ENCODE measurements at places on chromosomes 4 and X.

DNA sequence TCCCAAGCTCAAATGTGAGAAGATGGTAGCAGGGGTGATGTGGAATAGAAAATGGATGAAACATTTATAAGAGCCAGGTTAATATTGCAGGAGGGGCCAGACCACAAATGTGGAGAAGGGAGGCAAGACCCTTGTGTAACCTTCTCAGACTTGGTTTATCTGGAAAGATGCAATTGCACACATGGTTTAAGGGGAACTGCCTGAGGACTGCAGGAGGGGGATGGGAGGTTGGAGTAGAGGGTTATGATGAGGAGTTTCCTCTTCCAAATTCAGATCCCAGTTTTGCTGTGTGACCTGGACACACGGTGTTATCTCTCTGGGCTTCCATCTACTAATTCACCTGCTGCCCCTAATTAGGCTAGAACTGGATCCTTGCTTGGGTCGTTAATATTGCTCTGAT, 46.1 kb downstream of the RAB40AL start:
- no peak for DNase-seq

DNA sequence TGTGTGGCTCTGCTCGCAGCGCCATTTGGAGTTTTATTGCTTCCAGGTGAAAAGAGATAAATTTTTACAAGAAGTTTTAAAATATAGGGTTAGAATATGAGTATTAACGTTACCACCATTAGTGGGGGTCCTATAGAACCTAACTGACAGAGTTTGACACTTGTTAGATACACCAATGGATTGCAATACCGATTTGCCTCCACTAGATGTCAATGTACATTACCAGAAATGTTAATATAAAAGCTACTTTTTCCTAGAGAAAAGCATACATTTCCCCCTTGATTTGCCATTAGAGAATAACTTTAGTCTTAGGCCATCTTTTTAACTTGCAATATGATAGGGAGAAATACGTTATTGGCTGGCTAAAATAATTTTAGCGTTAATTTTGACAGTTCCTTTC, 108.4 kb downstream of the LINC00632 start:
- no peak for DNase-seq

DNA sequence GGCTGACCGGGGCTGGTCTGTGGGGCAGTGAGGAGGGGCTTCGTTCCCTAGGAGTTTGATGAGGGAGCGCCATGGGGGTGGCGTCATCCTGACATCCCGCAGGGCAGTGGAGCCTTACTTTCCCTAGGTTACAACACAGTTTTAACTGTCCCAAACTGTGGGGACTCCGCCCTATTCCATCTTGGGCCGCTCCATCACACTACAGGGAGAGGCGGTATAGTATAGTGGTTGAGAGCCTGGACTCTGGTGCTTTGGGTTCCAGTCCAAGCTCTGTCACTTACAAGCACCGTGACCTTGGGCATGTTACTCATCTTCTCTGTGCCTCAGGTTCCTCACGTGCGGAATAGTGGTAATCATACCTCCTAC, 44.2 kb downstream of the ZNF185 start:
- no peak for DNase-seq

DNA sequence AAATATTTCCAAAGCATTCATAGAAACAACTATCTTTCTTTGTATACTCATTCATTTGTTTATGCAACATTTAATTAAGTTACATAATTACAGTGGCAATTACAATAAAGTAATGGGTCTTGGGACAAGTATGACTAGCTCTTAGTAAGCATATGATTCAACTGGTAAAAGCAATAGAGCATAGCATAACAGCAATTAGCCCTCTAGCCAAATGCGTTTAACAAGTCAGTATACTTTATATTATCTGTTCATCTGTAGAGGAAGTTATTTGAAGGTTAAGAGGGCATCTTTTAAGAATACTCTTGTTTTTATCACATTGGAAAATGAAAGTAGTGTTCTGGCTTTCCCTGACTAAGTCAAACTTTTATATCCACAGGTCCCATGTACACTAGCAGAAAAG, 198.1 kb upstream of the UGT8 start:
- no peak for DNase-seq

- DNase-seq = no peak
Observed at GRCh38 chrX:140507223-140507981, 2.5 kb upstream of the SOX3 start.

DNA sequence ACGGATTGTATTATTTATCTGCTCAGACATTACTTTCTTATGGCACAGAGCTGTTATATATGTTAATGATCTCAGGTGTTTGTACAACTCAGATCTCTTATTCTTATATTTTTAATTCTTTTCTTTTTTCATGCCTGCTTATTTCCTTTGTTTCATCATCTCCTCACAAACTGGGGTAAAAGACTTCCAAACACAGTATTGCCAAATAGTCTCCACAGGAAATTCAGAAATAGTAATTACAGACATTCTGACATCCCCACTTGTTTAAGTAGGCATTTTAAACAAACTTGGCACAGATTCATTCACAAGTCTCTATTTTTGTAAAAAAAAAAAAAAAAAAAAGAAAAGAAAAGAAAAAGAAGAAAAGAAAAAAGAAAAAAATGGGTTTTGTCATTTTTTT, 129.7 kb upstream of the USP38 start:
- DNase-seq = no peak

- DNase-seq = no peak
Observed at GRCh38 chr4:183154701-183155391, 55.8 kb downstream of the WWC2 start.

DNA sequence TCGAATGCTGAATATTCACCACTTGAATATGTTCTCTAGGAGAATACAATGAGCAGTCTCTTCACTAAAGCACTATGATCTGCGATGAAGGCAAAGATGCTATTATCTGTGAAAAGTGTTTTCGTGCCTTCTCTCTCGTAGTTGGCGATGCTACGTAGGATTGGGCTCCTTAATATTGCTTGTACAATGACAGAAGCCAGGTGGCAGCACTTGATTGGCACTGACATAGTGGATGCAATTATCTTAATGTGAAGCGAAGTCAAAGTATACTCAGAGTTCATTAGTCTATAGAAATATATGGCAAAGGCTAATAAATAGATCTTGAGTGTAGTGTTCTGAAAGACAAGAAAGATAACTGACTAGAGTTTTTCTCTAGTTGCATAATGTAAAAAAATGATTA, 1135.7 kb upstream of the AGA start:
- DNase-seq = no peak

DNA sequence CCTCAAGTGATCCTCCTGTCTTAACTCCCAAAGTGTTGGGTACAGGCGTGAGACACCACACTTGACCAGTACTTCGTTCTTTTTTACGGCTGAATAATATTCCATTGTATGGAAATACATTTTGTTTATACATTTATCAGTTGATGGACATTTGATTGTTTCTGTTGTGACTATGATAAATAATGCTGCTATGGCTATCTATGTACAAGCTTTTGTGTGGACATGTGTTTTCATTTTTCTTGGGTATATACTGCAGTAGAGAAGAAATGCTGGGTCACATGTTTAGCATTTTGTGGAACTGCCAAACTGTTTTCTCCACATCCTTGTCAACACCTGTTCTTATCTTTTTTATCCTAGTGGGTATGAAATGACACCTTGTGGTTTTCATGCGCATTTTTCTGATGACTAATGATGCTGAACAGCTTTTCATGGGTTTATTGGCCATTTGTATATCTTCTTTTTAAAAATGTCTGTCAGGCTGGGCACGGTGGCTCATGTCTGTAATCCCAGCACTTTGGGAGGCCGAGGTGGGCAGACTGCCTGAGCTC, 37.3 kb downstream of the SAT1 start:
- DNase-seq = no peak

DNA sequence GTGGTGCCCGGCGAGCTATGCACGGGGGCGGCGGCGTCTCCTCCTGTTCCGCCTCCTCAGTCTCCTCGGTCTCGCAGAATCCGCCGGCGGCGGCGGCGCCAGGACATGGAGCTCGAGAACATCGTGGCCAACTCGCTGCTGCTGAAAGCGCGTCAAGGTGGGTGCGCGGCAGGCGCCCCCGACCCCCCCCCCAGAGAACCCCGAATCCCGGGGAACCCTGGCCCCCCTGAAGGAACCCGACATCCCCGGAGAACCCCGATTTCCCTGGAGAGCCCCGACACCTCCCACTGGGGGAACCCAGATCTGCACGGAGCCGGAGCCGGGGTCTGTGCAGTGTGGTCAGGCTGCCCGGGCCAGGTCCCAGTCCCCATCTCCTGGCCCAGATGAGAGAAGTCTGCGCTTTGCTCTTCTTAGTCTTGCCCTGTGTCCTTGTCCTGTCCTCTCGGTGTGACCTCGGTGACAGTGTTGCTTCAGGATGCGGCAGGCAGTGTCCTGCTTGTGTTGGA, 648 bp downstream of the GRK4 start:
- DNase-seq = no peak

DNA sequence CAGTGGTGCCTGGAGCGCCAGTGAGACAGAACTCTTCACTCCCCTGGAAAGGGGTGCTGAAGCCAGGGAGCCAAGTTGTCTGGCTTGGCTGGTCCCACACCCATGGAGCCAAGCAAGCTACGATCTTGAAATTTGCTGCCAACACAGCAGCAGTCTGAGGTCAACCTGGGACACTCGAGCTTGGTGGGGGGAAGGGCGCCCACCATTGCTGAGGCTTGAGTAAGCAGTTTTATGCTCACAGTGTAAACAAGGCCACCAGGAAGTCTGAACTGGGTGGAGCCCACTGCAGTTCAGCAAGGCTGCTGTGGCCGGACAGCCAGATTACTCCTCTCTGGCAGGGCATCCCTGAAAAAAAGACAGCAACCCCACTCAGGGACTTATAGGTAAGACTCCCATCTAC, 149.5 kb downstream of the EDA2R start:
- DNase-seq = no peak

GRCh38 chr4:126223784-126224407, 909.1 kb downstream of the FAT4 start:
- DNase-seq = no peak

GRCh38 chr4:26113339-26113940, 199.4 kb downstream of the SMIM20 start:
- no peak for DNase-seq

DNA sequence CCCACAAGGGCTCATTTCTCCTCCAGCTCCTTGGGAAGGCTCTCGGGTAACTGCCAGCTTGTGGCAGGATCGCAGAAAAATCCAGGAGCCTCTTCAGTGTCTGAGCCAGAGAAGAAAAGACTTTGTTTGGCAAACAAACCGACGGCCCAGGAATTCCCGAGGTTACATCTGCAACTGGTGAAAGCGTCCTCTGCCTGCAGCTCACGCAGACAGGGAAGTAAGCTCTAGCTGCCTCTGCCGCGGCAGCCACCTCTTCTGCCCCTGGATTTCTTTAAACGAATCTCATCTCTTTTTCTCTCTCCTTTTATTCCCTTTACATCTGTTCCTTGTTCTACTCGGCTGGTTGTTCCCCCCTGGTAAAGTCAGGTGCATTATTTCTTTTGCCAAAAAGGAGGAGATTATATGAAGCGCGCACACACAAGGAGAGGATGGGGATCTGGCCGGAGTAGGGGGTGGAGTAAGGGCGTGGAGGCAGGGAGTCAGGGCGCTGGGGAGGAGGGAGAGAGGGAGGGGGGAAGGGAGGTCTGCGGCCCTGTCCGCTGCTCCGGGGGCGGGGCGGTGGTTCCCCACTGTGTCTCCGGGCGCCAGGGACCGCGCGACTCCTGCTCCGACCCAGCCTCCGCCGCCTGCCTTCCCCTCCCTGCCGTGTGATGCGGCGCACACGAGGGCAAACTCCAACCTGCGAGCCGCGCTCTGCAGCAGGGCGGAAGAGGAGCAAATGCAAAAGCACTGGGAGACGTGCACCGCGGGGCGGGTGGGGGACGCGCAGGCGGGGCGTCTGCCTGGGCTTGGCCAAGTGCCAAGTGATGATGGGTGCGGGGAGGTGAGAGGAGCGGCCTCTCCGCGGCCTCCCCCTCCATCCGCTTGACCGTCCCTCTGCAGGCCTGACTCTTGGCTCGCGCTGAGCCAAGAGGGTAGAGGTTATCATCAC, at the start of gene DCHS2:
Gene DCHS2 (minus strand): TSS at position 459 of the 931 bp plus-strand sequence. CDS start 444 bp downstream, at position 15.
- DNase-seq = no peak

DNA sequence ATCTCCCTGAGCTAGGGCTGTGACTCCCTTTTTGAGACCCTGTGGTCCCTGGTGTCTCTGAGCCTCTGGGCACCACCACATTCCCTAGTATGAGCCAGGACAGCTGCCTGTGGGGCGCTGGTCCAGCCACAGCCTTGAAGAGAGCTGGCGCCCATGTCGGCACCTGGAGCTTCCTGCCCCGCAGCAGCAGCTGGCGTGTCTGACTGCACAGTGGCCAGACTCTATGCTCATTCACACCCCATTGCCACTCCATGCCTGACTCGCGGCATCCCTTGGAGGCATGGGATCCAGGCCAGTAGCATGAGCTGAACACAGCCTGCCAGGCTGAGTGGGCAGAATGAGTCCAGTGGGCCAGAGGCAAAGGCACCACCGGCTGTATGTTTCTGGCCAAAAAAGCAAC, 8.3 kb upstream of the SPP1 start:
- no peak for DNase-seq

- no peak for DNase-seq
Observed at GRCh38 chrX:22110729-22111494, 78.8 kb downstream of the PHEX start.

DNA sequence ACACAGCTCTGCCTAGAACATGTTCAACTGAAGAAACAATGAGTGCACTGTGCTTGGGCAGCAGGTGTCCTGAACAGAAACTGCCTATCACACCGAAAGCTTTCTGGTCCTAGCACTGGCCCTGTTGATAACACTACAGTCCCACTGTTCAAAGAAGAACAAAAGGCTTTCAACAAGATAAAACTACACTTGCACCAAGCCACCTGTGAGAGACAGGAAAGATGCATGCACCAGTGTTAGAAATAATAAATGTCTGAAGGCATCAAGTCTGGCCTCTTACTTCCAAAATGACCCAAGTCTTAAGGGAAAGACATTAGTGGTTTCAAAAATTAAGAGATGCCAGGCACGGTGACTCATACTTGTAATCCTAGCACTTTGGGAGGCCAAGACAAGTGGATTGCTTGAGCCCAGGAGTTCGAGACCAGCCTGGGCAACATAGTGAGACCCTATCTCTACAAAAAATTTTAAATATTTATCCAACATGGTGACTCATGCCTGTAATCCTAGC, 68.7 kb downstream of the APBB2 start:
- no peak for DNase-seq

DNA sequence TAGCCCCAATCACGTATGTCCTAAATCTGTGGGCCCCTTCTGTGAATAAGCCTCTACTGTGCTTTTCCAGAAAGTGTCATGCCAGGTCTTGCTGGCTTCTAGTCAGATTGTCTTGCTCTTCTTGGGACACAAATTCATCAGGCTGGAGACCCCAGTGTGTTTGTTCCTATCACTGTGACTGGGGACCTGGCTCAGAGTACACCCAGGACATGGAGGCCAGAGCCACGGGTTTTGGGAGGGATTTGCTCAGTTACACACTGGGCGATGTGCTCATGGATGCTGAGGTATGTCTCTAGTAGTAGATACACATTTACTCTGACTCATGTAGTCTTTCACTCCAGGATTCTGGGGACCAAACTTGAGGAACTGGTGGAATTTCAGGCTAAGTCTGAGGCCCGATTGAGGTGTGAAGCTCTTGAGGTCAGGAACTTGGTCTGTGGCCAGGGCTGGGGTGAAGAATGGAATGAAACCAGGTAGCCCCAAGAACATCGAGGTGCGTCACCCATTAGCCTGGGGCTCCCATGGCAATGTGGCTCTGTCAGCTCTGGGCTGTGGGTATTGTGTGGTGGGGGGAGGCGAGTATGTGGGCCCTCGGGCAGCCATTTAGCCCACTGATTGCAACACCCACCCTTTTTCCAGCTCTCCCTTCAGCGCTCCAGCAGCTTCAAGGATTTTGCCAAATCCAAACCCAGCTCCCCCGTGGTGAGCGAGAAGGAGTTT, 7.7 kb downstream of the SASH3 start:
- no peak for DNase-seq

Data from NCI-H2171 (cell line).